ENCODE measurements at places on chromosomes 6 and 20.

DNA sequence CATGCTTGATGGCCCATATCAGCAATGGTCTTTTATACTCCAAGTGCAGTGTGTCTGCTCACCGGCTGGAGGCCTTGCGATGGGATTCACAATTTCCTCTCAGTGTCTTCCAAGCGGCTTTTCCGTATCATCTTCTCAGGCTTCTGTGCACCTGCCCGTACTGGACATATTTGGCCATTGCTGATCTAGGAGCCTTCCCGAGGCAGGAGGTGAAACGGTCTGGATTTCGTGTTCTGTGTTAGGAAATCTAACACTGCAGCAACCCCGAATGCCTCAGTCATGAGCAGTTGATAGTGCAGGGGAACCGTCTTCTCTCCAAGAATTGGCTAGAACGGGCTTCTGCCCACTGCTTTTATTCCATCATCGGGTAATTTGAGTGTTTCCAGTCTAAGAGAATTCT is 60.5 kb downstream of the PPP1R14C start:
- DNase-seq = no peak

DNA sequence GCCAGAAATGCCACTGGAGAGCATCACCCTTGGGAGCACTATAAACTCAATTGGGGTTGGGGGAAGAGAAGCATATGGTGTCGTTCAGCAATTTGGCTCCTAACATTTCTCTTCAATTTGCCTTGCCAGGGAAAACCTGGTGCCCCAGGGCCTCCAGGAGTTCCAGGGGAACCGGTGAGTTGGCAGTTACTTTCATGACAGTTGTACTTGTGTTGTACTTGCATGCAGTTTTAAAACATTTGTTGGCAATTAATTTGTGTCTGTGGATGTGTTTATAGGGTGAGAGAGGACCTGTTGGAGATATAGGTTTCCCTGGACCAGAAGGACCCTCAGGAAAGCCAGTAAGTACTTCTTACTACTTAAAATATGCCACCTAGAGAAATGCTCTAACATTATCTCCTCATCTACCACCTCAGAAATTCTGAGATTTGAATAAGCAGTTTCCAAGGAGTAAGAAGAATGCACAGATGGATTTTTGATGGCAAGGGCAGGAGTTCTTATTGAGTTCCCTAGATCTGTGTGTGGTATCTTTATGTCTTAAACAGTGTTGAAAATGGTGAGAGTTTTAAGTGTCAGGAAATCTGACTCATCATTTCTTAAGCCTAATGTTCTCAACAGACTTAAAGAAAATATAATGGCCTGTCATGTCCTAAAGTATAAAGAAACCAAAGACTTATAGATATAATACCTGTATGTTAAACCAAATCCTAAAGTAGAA is 122.5 kb downstream of the COL9A1 start:
- DNase-seq = no peak

DNA sequence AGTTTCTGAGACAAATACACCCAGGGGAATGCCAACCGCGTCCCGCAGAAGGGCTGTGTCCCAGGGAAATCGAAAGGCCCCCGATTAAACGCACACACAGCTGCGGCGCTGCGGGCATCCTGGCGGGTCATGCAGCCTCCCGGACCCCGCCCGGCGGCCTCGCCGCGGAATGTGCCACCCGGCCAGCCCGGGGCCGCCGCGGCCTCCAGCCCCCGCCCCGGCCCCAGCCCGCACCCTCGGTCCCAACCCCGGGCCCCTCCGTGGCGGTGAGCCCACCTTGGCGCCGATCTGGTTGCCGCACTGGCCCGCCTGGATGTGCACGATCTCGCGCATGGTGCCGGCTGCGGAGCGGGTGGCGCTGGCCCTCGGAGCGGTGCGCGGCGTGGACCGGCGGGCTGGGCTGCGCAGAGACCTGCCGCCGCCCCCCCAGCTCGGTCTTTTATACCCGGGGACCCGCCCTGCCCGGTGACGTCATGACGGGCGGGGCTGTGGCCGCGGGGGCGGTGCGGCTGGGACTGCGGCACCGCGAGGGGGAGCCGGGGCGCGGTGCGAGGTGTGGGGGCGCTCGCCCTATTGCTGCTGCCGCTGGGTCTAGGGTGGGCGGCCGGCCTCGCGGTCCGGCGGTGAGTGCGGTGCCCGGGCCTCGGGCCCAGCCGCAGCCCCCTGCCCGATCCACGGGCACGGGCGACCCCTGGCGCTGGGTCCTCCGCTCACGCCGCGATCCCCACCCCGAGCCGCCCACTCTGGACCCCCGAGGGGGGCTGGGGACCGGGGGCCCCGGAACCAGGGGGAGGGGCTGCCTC is at the start of gene TUBB2A:
TSS of gene TUBB2A (minus strand) at position 414 of the 803 bp plus-strand sequence. CDS start at position 333, 81 bp downstream.
- DNase-seq = peak; percentile 83

DNA sequence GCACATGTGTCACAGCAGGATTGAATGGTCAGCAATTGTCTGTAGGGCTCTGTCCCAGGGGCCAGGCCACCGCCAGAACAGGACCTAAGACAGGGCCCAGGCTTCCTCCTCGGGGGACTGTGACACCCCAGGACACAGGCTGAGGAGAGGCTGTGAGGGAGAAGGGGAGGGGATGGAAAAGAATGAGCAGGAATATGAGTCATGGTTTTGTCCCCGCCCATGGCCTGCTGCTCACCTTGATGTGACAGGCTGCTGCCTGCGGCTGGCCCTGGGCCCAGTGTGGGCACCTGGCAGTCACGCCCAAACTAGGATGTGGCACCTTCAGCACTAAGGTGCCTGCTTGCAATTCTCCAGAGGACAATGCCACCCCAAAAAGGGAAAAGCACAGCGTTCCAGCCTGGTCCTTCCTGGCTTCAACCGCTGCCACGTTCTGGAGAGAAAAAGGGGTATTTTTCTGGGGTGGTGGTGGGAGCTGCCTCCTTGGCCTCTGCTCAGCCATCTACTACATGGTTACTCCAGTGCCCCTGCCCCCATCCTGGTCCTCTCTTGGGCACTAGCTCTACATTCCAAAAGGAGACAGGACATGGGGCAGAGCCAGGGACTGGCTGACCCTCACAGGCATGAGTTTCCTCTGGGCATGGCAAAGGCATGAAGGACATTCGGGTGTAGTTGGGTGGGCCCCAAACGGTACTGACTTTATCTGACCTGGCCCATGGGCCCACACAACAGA is 93.4 kb downstream of the SLC22A23 start:
- no peak for DNase-seq

DNA sequence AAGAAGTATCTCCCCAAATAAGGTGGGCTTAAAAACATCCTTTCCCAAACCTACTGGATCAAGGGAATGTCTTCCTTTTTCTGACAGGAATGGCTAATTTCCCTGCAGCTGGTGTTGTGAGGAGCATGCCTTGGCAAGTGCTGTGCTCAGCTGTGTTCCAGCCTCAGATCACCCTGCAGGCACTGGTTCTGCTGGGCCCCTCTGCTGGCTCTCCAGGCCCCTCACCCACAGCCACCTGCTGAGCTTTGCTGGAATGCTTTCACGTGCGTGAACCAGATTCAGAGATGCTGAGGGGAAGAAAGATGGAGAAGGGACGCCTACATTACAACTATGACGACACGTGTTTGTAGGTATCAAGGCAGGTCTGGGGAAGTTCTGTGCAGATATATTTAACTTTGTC is 71.3 kb upstream of the FOXC1 start:
- no peak for DNase-seq

GRCh38 chr20:32761831-32762753 is at the start of gene DNMT3B:
Gene DNMT3B (plus strand): TSS chr20:32762385. CDS start chr20:32780324, 17,939 bp downstream.
- DNase-seq = peak; percentile 20

GRCh38 chr20:15179381-15179780 is 842.0 kb upstream of the FLRT3 start:
- DNase-seq = no peak

- DNase-seq = no peak
Measured at GRCh38 chr6:107667790-107668189, 156.3 kb downstream of the SCML4 start.

- DNase-seq = no peak
Measured at GRCh38 chr20:32493356-32493755, 91.8 kb downstream of the NOL4L start.

- DNase-seq = no peak
Measured at GRCh38 chr6:74250161-74250818, 554.3 kb downstream of the CD109 start.

- no peak for DNase-seq
Measured at GRCh38 chr20:44549123-44549522, 27.3 kb upstream of the SERINC3 start.

GRCh38 chr20:32365564-32365963 is 7.4 kb downstream of the ASXL1 start:
- DNase-seq = no peak

GRCh38 chr6:159578629-159579028 is 114.4 kb downstream of the SOD2 start:
- no peak for DNase-seq

DNA sequence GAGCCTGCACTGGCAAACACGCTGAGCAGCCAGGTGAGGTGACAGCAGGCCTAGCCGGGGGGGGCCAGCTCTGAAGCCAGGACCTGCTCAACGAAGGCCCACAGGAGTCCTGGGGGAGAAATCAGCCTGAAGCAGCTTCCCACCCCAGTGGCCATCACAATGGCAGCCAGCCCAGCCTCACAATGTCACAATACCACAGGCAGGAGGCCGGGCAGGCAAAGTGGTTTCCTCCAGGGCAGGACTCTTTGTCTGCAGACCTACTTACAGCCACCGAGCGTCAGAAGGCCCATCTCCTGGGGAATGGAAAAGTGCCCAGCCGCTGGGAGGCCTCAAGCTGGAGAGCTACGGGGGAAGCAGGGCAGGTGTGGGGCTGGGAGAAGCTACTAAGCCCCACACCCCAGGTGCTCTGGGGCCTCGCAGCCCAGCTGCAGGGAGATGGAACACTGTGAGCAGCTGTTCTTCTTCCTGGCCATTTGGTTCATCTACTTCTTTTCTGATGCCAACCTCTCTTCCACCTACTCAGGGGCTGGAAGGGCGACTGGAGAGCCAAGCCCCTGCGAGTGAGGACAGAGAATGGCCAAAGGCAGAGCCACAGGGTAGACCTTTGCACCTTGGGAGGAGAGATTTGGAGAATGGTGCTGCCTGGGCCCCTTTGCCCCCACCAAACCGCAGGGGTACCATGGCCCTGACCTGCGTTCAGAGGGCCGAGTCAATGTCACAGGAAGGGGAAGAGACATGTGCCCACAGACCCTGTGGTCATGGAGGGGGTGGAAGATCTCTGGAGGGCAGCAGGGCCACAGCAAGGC is 22.3 kb upstream of the AVP start:
- no peak for DNase-seq

DNA sequence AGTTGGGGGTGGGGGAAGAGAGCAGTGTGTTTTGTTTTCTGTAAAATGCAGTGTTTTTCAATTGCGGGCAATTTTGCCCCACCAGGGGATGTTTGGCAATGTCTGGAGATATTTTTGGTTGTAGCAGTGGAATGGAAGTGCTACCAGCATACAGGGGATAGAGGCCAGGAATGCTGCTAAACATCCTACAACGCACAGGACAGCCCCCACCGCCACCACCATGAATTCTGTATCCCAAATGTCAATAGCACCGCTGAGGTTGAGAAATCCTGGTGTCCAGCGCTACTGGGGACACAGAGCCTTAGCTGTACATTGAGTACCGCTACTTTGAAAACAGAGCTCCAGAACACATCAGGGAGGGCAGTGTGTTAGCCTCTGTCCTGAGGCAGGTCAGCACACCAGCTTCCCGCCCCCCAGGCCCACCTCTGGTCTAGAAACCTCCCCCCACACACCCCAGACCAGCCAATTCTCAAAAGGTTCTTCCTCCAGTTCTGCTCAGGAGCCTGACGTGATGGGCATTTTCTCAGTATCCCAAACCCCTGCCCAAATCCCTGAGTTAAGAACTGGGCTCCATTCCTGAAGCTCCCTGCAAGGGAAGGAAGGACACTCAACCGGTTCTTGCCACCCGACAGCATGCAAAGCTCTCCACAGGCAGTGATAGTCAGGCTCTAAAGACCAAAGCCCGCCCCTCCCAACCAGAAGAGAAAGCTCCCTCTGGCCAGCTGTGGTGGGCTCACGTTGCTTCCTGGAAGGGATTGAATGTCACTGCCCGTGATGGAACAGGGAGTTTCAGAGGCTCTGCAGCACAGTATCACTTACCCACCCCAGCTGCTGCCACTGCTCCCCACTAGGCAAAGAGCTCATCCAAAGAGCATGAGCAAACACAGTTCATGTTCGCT is 321.5 kb upstream of the JARID2 start:
- DNase-seq = no peak

DNA sequence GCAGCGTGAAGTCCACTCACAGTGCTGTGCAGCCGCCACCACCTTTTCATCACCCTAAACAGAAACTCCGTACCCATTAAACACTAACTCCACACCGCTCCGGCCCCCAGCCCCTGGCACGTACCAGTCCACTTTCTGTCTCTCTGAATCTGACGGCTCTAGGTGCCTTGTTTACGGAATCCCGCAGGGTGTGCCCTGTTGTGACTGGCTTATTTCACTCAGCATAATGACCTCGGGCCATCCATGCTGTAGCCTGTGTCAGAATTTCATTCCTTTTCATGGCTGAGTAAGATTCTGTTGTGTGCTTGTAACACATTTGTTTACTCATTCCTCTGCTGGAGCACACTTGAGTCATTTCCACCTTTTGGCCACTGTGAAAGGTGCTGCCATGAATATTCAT is 18.0 kb downstream of the TCFL5 start:
- no peak for DNase-seq

- peak; percentile 36 for DNase-seq
Measured at GRCh38 chr20:56400001-56400640, 7.7 kb downstream of the CSTF1 start.

GRCh38 chr6:146693342-146693741 is 94.6 kb downstream of the ADGB start:
- DNase-seq = no peak

DNA sequence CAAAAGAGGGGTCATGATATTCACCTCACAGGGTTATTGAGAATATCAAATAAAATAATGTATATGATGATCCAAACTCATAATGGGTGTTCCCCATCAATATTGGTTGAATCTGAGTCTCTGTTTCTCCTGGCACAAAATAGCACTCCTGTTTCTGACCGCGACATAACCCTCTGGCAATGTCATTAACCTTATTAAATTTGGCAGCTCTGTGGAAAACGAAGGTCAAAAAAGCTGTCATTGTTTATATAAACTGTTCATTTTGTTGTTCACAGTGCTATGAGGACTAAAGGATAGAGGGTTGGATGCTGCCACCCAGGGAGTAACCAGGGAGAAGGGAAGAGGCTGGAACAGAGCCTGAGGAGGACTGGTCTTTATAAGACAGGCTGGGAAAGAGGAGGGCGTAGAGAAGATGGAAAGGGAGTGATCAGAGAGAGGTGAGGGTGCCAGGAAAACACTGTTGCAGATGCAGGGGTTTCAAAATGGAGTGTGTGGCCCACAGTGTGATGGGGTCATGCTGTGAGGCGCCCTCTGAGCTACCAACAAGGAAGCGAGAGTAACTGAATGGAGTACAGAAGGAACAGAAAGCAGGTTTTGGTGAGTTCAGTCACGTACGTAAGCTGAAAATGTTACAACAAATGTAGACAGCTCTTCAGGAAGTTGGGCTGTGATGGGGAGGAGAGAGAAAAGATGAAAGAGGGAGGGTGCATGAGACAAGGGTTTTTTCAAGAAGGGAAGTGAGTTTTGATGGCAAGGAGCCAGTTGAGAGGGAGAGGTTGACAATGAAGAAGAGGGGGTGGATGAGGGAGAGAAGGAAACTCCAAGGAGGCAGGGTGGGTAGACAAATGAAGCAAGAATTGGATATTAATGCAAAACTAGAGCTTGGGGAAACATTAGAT is 251.6 kb upstream of the TAB2 start:
- DNase-seq = no peak
